Activated CD4-positive, alpha-beta T cell treated with anti-CD3 and anti-CD28 coated beads, Interleukin-10, Interleukin-2, amounts not matched to agents 100 ng/mL and 50 ng/mL, durations not matched to agents 16 hours and 8 hours (primary cell): ENCODE measurements at places on chromosomes 12 and 14.

DNA sequence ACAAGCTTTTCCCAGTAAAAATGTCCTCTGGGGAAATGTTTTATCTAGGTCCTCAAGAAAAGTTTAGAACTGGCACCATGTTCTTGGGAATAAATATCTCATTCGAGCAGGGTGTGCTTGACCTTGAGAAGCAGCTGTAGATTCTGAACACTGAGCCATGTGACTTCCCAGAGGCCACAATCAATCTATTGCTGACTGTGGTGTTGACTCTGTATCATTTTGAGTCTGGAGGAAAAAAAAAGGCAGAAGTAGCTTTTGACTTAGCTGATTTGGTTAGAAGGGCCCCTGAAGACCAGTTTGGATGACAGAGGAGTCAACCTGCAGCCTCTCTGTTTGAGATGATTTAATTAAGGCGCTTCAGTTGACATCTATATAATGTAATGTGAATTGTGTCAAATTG lies 592.4 kb upstream of the SEL1L start:
- no peak for DNase-seq

DNA sequence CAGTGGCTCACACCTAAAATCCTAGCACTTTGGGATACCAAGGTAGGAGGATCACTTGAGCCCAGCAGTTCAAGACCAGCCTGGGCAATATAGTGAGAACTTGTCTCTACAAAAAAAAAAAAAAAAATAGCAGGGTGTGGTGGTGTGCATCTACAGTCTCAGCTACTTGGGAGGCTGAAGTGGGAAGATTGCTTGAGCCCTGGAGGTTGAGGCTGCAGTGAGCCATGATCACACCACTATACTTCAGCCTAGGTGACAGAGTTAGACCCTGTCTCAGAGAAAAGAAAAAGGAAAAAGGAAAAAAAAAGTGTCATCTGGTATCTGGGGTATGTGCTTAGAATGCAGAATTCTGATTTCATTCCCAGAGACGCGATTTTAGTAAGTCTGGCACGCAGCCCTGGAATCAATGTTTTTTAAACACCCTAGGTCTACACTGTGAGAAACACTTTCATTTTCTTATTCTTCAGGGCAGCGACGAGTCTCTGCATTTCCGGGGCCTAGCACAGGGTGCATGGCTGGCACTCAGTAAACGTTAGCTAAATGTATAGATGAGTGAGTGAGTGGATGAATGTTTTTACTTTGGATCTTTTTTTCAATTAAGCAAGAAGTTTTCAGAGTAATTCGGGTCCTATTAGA lies 243.8 kb upstream of the PWP1 start:
- peak; percentile 6 for DNase-seq

DNA sequence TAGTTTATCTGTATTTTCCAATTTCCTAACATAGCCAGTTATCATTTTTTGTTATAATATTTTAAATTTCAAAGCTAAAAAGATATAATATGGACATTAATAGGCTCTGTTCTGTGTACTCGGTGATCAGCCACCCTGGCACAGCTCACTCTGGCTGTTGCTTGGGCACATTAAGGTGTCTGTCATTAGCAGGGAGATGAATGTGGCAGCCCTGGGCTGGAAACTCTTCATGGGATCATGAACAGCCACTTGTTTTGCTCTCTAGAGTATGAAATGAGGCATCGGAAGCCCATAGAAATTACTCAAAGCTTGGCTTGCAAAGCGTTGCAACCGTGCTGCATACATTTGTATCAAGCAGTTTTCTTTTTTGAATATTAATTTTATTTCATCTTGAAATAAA lies 233.2 kb downstream of the DACT1 start:
- DNase-seq: no peak

- no peak for DNase-seq
Observed at GRCh38 chr14:37262649-37263048, 64.9 kb downstream of the MIPOL1 start.

DNA sequence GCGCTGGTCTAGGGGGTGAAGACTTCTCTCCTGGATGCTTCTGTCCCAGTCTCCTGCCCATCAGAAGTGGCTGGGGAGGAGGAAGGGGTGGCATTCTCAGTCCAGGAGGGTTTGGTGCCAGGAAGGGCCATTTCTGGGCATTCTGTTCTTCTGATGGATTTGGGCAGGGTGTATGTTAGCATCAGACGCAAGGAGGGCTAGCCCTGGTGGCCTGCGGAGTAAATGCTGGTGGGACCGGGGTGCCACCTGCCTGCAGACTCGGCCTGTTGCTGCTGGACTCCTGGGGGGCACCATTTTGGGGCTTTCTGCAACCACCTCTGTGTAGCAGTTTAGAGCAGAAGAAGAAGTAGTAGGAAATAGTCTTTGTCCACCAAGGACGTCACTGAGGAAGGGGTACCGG lies 31.7 kb downstream of the AACS start:
- DNase-seq: no peak

GRCh38 chr12:4572680-4573079 lies 10.7 kb downstream of the DYRK4 start:
- no peak for DNase-seq

DNA sequence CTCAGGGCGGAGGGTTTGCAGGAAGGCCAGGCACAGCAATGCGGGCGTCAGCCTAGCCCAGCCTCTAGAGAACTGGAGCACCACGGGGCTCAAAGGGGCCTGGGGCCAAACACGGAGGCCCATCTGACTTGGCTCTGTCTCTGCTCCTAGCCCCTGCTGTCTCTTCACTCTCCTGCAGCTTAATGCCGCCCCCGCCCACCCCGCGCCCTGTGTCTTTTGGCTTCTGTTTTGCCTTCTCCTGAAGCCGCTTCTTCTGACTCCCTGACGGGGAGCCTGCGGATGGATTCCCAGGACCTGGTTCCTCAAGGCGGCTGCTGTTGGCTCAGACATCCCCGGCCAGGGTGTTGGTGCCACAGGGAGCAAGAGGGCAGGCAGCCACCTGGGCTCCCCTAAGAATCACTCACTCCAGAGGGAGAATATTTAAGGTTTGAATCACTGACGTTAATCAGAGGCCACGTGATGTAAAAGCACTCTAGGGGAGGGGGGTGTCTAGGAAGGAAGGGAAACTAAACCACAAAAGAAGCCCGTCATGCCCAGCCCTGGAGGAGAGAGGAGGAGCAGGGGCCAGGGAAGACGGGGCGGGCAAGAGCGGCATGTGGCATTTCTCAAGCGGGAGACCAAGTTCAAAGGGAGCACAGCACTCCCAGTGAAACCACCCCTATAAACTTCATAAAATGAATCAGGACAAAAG lies 36.9 kb upstream of the PRMT8 start:
- DNase-seq: no peak

GRCh38 chr14:52885230-52885629 lies 65.6 kb downstream of the FERMT2 start:
- DNase-seq: no peak

GRCh38 chr14:87785897-87786296 lies 207.1 kb downstream of the GALC start:
- no peak for DNase-seq

GRCh38 chr12:15049461-15050153 lies 76.8 kb downstream of the PDE6H start:
- no peak for DNase-seq

DNA sequence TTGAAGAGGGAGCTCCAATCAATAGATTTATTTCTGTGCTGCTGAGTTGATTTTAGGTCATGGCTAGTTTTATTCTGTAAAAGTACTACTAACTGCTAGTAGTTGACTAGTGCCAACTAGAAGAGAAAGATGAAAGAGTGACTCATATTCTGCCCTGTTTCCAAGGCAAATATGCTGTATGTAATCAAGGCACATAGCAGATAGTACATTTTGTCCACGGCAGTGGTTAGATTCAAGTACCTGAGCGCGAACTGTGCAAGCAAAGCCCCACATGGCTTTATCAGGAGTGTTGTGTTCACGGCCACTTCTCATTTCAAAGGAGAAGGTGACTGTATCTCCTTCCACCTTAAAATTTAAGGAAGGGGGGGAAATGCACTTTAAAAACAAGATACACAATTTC lies 126.8 kb downstream of the TRAFD1 start:
- no peak for DNase-seq

DNA sequence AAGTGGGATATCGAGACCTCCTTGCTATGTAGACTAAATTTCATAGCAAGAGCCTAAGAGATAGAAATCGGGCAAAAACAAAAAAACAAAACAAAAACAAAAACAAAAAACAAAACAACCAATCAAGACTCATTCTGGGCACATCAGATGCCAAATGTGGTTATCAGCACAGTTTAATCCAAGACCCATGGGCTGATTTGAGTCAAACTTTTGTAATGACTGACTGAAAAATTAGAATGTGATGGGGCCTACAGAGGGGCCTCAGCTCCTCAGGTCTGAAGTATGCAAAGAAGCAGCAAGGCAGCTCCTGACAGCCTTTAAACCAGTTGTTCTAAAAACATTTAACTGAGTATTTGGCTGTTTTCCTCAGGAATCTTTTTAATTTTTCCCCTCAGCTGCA lies 49.3 kb downstream of the SLC4A8 start:
- DNase-seq: peak; percentile 59

- DNase-seq: no peak
Observed at GRCh38 chr14:35986219-35986573, 160.1 kb downstream of the BRMS1L start.

DNA sequence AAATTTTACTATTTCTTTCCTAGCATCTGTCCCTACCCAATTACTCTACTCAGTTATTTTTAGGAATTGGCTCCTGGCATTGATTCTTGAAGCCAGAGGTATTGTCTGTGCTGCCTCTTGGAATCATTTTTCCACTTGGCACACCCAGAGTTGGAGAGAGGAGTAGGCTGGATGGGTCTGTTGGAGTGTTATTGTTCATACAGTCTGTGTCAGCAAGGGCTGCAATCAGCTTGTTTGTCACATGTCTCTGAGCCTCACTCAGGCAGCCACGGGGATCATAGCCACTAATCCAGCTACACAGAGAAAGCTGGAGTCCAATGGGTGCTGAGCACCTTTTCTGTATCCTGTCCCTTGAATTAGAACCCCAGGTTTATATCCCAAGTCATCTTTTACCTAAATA lies 176.0 kb upstream of the DYRK2 start:
- DNase-seq: no peak

GRCh38 chr14:93993382-93993781 lies 3.7 kb upstream of the CCDC197 start:
- no peak for DNase-seq

DNA sequence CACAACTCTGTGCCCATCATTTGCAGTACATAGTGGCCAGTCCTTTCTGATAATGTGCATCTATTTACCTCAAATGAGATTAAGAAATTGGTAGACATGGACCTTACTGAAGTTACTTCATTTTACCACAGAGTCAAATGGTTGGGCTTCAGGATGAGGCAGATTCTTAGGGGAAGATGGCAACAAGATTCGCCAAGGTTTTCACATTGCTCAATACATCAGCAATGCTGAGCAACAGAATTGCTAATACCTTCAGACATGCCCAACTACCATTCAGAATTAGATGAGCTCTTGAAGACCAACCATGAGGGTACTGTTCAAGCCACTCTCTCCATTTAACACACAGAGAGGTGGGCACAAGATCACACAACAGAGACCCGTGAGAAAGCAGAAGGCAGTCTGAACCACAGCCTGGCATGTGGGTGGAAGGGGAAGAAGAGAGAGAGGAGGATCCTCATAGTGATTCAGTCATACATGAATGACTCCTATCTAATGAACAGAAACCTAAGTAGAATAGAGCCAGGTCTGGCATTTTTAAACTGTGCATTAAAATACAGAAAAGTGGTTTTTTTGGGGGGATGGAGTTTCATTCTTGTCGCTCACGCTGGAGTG lies 28.5 kb downstream of the CPM start:
- DNase-seq: no peak

- peak; percentile 64 for DNase-seq
Observed at GRCh38 chr12:95859344-95859816, 628 bp downstream of the SNRPF start.

DNA sequence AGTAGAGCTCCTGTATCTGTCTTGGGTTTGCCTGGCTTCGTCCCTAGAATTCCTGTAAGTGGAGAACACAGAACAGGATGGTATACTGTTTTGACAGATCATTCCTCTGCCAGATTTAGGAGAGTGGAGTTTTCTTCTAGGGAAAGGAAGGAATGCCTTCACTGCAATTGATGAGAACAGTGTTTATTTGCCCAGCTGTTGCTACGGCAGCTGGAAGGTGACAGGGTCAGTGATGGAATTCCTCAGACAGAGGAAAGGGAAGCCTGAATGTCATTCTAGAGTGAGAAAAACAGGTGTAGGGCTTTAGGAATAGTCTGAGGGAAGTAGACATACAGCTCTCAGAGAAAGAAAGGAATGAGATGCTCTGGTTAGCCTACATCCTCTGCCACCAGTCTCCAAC lies 11.7 kb downstream of the CSRNP2 start:
- no peak for DNase-seq

GRCh38 chr14:34222867-34223266 lies 239.2 kb downstream of the SPTSSA start:
- no peak for DNase-seq

DNA sequence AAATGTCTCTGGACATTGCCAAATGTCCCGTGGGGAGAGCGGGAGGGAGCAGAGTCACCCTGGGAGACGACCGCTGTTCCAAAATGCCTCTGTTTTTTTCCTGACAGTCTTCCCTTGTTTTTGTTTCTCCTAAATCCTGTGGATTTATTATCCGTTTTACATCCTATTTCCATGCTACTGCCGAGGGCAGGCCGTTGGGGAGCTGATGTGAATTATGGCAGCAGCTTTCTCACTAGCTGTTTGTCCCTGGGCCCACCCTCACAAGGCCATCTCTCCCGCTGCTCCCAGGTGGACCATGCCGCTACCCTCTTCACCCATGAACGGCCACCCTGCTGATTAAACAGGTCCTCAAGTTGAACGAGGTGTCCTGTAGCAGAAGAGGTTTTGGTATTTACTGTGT lies 55.2 kb downstream of the FBXL14 start:
- no peak for DNase-seq

DNA sequence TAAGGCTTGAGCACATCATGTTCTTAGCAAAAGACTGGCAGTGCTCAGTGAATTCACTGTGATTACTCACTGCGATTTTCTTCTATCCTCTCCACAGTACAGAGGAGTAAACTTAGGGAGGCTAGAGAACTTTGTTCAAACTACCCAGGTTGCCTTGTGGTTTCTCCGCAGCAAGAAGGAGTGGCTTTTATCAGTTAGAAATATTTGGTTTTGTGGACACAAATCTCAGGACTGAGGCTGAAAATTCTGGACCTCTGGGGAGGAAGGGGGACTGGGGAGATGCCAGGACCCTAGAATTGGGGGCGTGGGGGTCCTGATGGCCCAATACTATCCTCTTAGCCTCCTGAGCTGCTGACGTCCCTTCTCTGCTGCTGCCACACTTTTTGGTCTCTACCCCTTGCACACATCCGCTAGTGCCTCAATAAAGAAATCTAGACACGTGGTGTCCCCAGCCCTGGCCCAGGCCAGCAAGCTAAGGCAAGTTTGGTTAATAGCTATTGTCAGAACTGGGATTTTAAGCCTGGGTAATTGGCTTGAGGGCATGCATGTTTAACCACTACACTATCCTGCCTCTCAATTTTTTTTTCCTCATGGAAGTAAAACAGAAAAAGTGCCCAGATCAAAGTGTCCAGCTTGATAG lies 842 bp downstream of the OAS2 start:
- peak; percentile 73 for DNase-seq
